Activated CD8-positive, alpha-beta memory T cell treated with anti-CD3 and anti-CD28 coated beads for 4 hours (primary cell): ENCODE measurements at places on chromosomes 3 and 15.
A peak's percentile ranks its signal among the peaks of the same experiment; 100 is the strongest.

DNA sequence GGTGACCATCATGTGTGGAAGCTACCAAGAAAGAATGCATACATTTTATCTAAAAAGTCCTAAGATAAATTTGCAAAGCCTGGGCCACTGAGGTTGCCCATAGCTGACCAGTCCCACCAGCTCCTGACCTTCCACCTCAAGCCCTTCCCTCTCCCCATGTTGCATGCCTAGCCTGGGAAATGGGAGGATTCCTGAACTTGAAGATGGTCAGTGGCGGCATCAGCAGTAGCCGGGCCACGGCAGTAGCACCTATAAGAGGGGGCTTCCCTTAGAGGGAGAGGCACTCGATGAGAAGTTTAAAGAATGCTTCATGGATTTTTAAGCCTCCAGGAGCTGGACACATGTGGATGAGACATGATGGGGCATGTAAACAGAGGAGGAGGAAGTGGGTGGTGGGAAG lies 172.1 kb downstream of the KLF13 start:
- no peak for DNase-seq

DNA sequence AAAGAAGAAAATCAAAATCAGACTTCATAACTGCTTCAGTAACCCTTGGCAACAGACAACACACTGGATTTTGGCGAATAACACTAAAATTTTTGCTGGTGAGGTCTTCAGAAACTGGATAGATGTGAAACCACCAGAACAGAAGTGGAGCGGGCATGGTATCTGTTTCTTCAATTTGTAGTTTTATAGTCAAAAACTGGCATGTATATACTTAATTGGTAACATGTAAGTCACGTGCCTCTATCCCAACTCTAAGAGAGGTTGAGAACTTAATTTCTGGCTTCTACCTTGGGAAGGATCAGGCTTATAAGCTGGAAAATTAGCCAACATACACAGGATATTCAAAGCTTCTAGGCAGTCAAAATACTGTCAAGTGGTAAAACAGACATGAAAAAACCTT lies 172.6 kb upstream of the CHL1 start:
- DNase-seq: no peak

- peak; percentile 35 for DNase-seq
Observed at GRCh38 chr3:196740481-196741248, 1.0 kb downstream of the PAK2 start.

GRCh38 chr3:12060139-12060845 lies 56.1 kb downstream of the SYN2 start:
- DNase-seq: no peak

GRCh38 chr15:61390138-61390537 lies 161.0 kb upstream of the RORA start:
- DNase-seq: no peak

- DNase-seq: no peak
Observed at GRCh38 chr15:77529394-77530159, 103.1 kb downstream of the LINGO1 start.

DNA sequence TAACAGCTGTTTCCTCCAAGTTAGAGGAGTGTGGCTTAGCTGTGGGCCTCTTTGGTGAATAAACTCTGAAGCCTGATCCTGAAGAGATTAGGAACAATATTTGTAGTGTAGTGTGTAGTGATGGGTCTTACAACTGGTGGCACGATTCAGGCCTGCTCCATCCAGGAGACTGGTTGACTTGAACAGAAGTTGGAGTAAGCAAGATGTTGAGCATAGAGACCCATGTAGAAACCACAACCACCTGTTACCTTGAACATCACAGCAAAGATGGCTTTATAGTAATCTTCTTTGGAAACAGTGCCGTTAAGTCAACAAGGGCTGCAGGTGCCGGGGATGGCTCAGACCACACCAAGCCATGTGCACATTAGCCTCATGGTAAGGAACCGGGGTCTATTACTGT lies 74.2 kb upstream of the RASGRP1 start:
- no peak for DNase-seq

DNA sequence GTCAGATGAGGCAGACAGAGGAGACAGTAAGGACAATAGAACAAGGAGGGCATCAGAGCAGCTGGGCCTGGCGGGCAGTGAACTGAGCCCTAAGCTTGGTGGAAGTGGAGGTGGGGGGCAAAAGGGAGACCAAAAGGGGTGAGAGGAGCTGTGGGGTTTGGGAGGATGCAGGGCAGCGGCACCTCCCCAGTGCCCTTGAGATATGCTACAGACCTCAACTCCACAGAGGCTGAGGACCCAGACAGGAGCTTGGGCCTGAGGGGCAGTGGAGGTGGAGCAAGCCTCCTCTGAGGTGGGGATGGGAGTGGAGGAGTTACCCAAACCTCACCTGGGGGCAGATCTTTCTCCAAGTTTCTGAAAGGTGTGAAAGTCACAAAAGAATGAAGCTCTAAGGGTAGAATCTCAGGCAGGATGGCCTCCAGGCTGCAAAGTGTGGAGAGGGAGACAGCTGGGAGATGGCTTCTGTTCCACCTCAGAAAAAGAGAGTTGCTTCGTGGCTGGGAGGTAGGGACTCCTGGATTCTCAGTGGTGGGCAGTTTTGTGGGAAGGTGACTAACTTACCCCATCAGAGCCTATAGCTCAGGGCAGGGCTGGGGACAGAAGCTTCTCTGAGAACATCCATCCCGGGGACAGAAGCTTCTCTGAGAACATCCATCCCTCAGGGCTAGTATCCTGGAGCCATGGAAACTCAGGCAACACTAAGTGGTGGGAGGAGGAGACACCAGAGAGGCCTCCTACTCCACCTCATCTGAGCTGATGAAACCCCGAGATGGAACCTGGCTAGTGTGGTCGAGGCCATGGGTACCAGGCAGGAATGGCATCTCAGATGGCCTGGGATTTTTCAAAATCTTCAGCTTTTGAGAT lies 2.3 kb upstream of the CLK3 start:
- no peak for DNase-seq

DNA sequence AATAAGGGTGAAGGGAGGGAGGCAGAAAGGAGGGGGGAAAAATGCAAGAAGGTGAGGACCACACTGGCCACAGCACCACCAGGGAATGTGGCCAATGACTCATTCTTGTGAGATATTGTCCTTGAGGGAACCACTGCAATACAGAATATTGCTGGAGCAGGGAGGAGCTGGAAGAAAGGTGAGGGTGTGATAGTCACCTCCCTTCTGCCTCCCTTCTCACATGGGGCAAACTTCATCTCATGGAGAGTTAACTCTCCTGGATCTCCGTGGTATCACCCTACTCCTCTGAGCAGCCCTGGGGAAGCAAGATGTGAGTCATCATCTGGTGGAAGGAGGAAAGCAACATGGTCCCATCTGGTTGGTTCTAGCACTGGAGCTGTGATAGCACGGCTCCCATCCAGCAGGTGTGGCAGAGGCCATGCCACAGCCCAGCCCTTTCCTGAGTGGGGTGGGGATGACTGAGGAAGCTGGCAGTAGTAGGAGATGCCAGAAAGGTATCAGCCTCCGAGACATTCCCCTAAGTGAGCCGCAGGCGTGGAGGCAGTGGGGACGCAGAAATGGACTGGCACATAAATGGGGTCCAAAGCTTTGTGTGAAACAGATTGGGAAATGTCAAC lies 115.9 kb upstream of the LPP start:
- no peak for DNase-seq

GRCh38 chr3:15665510-15666150 lies 64.1 kb downstream of the BTD start:
- DNase-seq: no peak

- DNase-seq: no peak
Observed at GRCh38 chr15:44308415-44308814, 19.9 kb downstream of the GOLM2 start.

- DNase-seq: no peak
Observed at GRCh38 chr3:79012946-79013362, 754.8 kb downstream of the ROBO1 start.

- no peak for DNase-seq
Observed at GRCh38 chr15:52359722-52360121, 64.1 kb upstream of the MYO5C start.

DNA sequence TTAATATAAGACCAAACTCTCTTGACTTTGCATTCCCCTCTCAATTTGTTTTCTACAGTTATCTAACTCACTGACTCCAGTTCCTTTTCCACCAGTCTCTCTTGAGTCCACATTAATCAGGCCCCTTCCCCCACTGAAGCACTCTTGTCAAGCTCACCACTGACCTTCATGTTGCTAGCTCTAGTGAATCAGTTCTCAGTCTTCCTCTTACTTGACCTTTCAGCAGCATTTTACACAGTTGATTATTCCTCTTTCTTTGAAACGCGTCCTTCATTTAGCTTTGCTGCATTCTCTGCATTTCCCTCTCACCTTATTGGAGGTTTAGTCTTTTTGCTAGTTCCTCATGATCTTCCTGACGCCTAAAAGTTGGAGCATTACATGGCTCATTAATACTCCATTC lies 8.3 kb downstream of the PPP2R3A start:
- DNase-seq: no peak

- DNase-seq: no peak
Observed at GRCh38 chr3:151769175-151769574, 35.4 kb downstream of the AADACL2 start.

GRCh38 chr3:129606636-129607390 lies at the start of gene PLXND1:
TSS of gene PLXND1 (minus strand) at chr3:129606676. CDS start at chr3:129606639, 37 bp downstream.
- DNase-seq: no peak

DNA sequence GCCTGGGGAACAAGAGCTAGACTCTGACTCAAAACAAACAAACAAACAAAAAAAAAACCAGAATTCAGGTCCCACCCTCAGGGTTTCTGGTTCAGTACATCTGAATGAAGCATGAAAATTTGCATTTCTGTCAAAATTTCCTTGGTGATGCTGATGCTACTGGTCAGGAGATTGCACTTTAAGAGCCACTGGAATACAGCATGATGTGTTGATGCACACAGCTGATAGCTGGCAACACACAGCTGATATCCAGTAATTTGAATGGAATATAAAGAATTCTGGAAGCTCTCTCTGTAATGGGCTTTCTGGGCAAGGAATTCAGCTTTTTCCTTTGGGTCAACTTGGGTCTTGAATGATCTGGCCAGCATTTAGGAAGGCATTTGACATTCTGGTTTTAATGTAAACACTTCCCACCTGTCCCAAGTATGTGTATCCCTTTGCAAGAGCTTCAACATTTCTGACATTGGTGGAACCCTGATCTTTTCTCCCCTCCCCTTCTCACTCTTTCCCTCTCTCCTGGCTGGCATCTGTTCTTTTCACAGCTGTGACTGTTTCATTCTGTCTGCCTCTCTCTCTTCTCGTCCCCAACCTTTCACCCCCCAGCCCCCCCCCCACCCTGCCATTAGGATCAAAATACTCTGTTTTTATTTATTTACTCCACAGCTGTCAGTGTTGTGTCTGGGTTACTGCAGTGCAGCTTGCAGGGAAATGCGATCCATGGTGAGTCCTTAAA lies 189.5 kb downstream of the TPRG1 start:
- DNase-seq: no peak

GRCh38 chr15:67219288-67219687 lies 35.2 kb downstream of the AAGAB start:
- DNase-seq: no peak

DNA sequence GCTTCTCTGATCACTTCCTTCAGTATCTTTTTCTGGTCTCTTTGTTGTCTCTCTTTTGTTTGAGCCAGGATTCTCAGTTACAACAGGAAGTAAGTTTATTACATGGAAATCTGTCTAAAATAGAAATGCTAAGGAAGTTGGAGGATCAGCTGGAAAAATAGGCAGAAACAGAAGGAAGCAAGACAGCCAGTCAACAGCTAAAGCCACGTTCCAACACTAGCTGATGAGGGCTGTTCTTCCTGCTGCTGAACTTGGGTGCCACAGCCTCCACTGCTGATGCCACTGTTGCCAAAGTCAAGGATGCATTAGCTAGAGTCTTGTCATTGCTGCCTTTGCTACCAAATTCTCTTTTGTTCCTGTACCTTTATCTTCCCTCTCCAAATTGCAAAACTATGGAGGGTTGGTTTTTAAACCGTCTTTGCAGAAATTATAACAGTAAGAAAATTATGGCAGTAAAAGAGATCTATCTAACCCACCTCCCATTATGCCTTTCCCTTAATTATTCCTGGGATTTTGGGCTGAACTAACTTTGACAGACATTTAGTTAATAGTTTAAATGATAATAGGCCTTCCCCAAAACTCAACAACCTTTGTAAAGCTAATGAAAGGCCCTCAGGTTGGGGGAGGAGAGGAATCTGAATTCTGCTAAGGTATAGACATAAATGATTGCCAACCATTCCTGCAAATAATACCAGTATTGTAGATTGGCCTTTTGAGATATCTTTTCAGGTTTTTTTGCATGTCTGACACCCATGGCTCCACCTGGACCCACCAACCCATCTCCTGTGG lies 27.4 kb upstream of the OR5K4 start:
- no peak for DNase-seq

DNA sequence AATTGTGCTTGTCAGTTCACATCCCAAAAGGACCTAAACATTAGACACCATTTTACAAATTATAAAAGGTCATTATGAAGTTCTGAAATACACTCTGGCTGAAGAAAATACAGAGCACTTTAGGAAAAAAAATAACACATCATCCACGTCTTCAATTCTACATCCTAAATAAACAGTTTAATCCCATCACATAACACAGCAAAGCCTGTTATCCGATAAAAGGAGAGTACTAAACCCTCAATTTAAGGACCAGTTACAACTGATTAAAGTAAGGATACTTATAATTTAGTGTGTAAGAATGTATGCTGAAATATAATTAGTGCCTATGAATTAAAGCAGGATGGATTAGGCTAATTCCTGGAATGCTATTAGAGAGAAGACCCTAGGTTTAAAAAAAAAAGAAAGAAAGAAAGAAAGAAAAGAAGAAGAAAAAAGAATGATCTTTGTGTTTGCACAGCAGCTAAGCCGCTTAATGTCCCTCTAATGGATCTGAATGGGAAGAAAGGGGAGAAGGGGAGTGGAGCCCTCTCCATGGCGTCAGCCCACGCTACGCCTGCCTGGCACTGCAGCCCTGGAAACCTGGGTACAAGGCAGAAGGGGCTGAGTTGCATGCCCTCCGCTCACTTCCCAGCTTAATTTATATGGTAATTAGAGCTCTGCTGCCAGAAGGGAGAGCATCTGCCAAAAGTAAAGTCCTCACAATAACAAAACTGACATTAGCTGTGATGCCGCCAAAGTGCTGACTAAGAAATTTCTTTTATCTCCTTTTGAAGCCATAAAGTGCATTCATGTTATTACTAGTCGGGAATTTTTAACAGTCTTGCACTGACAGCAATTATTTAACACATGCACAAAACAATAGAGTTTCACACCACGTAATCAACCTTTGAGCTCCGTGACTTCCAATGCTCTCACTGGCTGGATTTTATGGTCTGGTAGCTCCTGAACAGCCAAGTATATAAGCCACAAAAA lies 90.0 kb downstream of the FSIP1 start:
- no peak for DNase-seq

GRCh38 chr3:3305084-3305483 lies 125.6 kb upstream of the CRBN start:
- no peak for DNase-seq

DNA sequence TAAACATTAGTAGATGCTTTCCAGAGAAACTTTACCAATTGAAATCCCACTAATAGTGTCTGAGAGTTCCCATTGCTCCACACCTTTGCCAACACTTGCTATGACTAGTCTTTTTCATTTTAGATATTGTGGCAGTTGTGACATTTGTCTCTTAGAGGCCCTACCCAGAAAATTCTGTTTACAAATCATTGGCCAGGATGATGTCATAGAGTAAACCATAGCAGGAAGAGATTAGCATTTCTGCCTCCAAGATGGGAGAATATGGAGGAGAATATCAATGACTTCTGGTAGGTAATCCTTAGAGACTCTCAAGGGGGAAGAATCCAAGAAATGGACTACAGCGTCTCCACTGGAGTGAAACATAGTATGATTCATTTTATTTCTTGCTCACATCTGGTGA lies 291.0 kb upstream of the CNTN3 start:
- DNase-seq: no peak
